ENCODE measurements at places on chromosomes 4 and X.
A peak's percentile ranks its signal among the peaks of the same experiment; 100 is the strongest.

- DNase-seq = no peak
These were observed 20.4 kb upstream of the TBC1D14 start for GRCh38 chr4:6889101-6889735.

- DNase-seq = no peak
These were observed 162.1 kb downstream of the SMIM20 start for GRCh38 chr4:26076000-26076587.

DNA sequence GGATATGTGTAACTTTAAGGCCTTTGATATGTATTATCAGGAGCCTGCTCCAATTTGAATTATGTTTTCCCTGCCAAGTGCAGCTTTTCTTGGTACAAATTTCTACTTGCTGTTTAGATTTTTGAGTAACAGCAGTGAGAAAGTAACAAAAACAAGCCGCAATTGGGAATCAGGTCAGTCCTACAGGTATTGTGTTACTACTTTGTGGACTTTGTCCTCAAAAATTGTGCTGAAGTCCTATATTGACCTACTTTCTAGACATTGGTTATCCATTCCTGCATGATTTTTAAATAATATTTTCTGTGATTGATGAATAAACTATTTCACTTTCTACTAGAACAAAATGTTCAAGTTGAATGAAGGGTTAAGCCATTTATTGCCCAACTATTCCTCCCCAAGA lies 5.7 kb downstream of the CDKN2AIP start:
- no peak for DNase-seq

GRCh38 chr4:45363931-45364330 lies 637.6 kb upstream of the GNPDA2 start:
- no peak for DNase-seq

DNA sequence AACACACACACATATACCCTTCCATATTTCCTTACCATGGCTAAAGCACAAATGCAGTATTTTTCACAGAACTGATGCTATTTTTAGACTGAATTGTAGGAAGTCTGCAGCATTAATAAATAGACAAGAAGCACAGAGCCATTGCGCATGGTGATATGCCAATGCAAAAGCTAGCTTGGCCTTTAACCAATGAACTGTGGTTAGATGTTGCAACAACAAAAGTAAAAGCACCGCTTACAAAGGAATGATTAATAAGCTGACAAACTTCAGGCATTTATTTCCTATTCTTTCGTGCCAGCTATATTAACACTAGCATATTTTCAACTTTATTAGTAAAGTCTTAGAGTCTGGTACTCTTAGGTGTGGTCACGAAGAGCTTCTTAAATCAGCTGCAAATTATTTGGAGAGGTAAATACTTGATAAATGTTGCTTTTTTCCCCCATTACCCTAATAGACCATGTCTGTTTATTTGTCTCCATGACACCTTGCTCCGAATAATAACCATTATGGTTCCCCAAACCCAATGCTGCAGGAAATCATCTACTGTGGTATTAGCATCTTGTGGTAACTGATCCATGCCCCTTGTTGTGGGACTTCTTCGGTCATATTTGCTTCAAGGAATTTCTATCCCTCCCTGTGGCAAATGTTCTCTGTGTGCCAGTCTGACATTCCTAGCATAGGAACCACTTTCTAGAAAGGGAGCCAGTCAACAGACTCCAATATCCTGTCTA lies 306.1 kb upstream of the TAPT1 start:
- DNase-seq = no peak

DNA sequence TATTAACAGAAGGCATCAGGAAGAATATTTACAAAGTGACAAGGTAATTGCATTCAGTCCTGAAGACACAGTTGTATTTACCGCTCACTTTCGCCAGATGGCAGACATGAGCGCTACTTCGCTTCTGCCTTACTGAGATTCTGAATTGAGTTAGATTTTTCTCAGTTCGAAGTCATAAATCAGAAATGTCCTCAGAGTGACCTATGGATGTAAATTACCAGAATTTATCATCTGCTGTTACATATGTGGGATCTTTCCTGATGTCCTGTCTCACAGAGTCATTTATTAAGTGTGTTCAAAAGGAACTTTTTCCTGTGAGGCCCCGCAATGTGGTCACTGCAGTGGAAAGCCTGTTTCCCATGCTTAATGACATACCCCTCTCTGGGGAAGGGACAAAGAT lies 97.3 kb upstream of the DCLK2 start:
- DNase-seq = peak; percentile 17

DNA sequence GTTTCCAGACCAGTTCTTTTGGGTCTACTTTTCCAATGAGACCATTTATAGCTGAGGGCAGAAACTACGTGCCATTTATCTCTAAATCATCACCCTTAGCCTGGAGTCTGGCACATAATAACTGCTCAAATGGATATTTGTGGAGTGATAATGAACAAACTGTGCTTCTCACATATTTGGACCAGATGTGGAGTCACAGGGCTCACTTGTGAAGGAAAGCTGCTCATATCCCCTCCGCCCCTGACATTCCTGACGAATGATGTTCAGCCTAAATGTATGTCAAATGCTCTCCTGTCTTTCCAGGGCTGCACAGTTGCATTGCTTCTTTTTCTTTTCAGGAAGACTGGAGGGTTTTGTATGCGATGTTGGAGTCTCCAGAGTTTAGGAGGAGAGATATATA lies 110.1 kb downstream of the GBA3 start:
- DNase-seq = no peak

DNA sequence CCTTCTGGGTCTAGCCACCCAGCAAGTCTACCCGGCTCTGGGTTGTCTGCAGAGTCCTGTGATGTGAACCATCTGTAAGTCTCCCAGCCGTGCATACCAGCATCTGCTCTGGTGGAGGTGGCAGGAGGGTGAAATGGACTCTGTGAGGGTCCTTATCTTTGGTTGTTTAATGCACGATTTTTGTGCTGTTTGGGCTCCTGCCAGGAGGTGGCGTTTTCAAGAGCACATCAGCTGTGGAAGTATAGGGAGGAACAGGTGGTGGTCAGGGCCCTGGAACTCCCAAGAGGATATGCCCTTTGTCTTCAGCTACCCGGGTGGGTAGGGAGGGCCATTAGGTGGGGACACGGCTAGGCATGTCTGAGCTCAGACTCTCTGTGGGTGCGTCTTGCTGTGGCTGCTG lies 66.5 kb upstream of the ZFP42 start:
- no peak for DNase-seq

DNA sequence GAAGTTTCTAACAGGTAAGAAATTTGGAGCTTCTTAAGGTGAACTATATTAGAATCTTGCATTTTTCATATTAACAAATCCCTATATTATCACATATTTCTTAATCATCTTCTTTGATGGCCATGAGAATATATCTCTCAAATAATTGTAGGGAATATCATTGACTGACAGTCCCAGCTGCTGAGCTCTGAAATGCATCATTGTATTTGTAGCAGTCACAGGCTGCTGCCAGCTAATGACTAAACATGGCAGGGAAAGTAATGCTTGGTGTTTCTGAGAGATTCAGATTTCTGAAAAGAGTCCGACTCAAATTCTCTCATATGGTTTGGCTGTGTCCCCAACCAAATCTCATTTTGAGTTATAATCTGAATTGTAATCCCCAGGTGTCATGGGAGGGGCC lies 171.9 kb downstream of the TRAM1L1 start:
- no peak for DNase-seq

- no peak for DNase-seq
These were observed 812.2 kb upstream of the CT83 start for GRCh38 chrX:117274965-117275364.

- DNase-seq = no peak
These were observed 173.3 kb downstream of the VEGFC start for GRCh38 chr4:176619430-176619829.

DNA sequence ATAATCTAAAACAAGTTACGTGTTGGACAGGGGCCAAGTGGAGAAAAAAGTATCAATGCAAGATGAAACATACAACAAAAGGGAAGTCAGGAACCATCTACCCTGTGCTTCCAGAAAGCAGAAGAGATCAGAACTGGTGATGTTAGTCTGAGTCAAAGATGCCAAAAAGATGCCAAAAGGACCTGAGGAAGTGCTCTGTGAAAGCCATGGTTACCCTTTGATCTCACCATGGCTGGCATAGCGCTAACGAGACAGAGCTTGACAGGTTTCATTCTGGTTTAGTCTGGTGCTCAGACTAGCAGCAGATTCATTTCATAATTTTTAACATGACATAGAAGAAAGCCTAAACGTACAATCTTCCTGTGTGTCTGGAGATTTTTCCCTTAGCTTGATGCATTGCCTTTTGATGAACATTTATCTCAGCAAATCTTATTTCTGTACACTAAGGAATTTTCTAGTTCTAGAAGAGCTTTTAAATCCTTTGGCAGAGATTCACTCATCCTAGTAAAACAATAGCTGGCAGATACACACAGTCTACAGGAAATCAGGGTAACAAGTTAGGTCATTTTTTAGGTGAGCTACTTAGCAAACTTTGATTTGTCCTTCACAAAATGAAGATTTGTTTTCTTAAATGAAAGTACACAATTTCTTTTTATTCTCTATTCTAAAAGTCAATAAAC lies 87.7 kb downstream of the COL25A1 start:
- no peak for DNase-seq
